ENCODE measurements at places on chromosomes 12 and 14.
A peak's percentile ranks its signal among the peaks of the same experiment; 100 is the strongest.

DNA sequence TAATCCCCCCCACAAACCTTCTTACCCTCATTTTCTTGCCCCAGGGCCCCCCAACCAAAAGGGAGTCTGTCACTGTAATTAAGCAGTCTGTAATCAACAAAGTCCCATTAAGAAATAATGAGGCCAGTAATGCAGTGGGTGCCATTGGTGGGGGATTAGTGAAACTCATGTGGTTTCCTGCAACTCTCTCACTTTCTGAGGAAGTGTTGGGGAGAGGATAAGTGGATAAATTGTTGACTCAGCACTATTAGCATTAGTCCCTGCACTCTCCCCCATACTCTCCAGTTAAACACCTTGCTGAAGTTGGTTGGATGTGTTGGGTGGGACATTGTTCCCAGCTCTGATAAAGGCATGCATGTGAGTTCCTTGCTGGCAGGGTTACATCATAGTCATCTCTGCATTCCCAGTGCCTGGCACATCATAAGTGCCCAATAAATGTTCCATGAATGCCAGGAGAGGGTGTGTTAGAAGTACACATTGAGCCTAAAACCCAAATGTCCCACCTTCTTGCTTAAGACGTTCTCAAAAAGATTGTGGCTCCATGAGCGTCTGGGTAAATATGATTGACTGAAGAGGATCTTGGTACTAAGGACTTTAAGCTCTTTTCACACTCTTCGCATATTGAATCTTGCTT, 45.8 kb upstream of the HOXC13 start:
- no peak for DNase-seq

- DNase-seq = no peak
These were observed 149.0 kb upstream of the PRMT8 start for GRCh38 chr12:3342051-3342450.

GRCh38 chr14:32618991-32619390, 289.9 kb downstream of the AKAP6 start:
- no peak for DNase-seq

GRCh38 chr12:46461459-46461858, 88.9 kb upstream of the SLC38A2 start:
- DNase-seq = no peak

DNA sequence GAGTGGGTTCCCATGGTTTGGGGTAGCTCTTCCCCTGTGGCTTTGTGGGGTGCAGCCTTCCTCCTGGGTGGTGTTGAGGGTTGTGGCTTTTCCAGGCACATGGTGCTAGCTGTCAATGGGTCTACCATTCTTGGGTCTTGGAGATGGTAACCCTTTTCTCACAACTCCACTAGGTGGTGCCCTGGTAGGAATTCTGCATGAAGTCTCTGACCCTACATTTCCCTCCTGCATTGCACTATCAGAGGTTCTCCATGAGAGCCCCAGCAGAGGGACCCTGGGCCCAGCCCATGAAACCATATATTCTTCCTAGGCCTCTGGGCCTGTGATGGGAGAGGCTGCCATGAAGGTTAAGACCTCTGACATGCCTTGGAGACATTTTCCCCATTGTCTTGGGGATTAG, 1093.3 kb downstream of the SLC16A7 start:
- DNase-seq = no peak

GRCh38 chr12:575129-575502, 88.1 kb downstream of the NINJ2 start:
- DNase-seq = no peak

GRCh38 chr14:96165493-96166436, 38.9 kb upstream of the BDKRB2 start:
- no peak for DNase-seq

GRCh38 chr12:90909069-90909770, 45.8 kb downstream of the CCER1 start:
- DNase-seq = no peak

GRCh38 chr14:36659010-36659821, 2.4 kb upstream of the PAX9 start:
- DNase-seq = no peak

DNA sequence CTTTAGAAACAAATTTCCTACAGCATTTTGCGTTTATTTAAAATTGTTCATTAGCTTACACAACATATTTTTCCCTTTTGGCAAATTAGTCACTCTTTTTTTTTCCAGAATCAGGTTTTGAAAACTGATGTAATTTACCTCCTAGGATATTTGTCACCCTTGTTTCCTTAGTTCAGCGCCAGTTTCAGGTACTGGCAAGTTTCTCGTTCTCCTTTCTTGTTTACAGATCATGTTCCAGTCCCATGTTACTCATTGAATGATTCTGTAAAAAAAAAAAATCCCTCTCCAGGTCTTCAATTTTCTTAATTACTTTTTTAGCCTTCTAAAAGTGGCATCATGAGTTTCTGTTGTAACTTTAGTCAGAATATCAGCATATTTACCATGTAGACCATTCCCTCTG, 2.7 kb downstream of the PPP4R4 start:
- DNase-seq = no peak

GRCh38 chr12:32589165-32589865, 89.8 kb upstream of the DNM1L start:
- no peak for DNase-seq

GRCh38 chr14:38731962-38732361, 371.1 kb downstream of the SEC23A start:
- DNase-seq = no peak

- DNase-seq = no peak
These were observed 144.4 kb downstream of the CCDC59 start for GRCh38 chr12:82213761-82214160.

- DNase-seq = no peak
These were observed 60.4 kb upstream of the CMKLR1 start for GRCh38 chr12:108399514-108399913.

GRCh38 chr14:92819011-92819597, 25.0 kb downstream of the GOLGA5 start:
- DNase-seq = no peak

DNA sequence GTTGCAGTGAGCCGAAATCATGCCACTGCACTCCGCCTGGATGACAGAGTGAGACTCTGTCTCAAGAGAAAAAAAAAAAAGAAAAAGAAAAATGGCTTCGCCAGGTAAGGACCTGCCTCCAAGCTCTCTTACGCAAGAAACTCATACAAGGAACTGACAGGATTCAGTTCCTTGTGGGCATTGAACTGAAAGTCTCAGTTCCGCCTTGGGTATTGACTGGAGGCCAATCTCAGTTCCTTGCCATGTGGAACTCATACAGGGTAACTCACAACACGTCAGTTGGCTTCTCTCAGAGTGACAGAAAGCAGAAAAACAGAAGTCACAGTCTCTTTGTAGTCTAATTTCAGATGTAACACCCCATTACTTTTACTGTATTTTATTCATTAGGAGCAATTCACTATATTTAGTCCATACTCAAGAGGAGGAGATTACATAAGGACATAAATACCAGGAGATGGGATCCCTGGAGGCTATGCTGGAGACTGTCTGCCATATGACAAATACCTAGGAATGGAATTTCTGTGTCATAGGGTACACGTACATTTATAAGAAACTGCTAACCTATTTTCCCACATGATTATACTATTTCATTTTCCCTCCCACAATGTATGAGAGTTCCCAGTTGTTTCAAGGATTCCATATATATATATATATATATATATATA, 11.4 kb upstream of the NOPCHAP1 start:
- no peak for DNase-seq

DNA sequence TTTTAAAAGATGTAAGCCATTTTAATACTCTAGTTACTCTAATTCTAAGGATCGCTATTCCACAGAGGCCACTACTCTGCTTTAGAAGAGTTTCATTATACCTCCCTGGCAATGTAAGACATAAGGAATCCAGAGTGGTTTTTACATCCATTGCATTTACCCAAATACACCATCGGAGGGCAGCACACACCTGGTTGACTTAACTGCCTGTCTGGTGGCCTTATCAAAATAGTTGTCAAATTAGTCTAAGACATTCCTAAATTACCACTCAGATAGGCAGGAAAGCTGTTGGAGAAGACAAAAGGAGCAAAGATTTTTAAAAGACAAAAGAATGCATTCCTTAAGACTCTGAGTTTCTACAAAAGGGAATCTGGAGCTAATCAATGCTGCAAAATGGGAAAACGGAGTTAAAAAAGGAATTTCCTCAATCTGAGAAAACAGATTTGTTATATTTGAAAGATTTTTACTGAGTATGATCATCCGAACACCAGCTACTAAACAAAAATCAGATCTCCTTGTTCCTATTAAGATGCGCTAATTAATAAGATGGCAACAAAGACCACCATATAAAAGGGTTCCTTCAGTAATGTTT, 33.8 kb upstream of the FGD4 start:
- DNase-seq = peak; percentile 36

DNA sequence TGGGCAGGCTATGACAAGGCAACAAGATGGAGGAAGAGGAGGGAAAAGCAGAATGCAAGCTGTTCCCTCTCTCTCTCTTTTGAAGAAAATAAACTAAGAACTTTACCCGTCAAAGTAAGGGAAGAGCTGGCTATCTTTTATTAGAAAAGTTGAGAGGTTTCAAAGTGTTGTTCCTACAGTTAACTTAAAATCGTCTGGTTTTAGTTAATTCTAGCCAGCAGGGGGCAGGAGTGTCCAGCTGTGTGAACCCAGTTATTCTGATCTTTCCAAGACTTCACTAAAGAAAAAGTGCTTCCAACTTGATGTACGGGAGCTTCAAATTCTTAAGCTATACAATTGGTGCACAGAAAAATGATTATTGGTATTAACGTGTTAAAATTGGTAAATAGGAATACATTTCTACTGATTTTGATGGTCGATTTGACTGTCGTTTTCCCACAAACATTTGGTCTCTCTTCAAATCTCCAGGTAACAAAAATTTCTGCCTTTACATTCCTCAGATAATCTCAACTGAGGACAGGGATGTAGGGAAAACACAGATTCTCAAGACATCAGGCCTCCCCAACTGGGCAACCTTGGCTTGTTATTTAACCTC, 28.4 kb upstream of the MON2 start:
- DNase-seq = peak; percentile 16

GRCh38 chr14:31228533-31228932, 20.9 kb upstream of the HECTD1 start:
- no peak for DNase-seq

Measured in GM04504 (cell line).